Kidney glomerular epithelial cell (primary cell): ENCODE measurements at places on chromosomes 7 and 10.
A peak's percentile ranks its signal among the peaks of the same experiment; 100 is the strongest.

DNA sequence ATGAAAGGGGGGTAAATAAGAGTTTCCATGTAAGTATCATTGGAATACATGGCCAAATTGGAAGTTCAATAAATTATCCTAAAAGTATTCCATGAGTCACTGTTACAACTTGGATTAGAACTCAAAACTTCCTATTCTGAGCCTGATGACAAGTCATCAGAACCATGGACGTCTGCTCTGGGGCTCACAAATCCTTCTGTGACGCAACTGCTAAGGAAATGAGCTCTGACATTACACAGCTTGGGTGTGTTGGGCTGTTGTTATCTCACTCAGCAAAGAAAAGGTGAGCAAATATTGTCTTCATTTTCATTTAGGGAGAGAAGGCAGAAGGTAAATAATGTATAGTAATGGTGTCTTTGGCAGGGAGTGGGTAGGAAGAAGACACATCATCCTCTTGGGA lies 214.8 kb upstream of the ADO start:
- no peak for DNase-seq

- peak; percentile 46 for DNase-seq
Observed at GRCh38 chr10:93006435-93007039, 54.1 kb upstream of the CYP26C1 start.

GRCh38 chr7:151588982-151589381 lies 69.3 kb upstream of the RHEB start:
- DNase-seq, result no peak

GRCh38 chr10:132366006-132366405 lies 31.0 kb upstream of the PWWP2B start:
- DNase-seq, result no peak

- no peak for DNase-seq
Observed at GRCh38 chr7:50588937-50589336, 23.7 kb upstream of the DDC start.

GRCh38 chr10:88110355-88110754 lies 246.9 kb downstream of the PTEN start:
- peak; percentile 60 for DNase-seq

GRCh38 chr7:94562525-94562924 lies 52.9 kb downstream of the CASD1 start:
- no peak for DNase-seq

DNA sequence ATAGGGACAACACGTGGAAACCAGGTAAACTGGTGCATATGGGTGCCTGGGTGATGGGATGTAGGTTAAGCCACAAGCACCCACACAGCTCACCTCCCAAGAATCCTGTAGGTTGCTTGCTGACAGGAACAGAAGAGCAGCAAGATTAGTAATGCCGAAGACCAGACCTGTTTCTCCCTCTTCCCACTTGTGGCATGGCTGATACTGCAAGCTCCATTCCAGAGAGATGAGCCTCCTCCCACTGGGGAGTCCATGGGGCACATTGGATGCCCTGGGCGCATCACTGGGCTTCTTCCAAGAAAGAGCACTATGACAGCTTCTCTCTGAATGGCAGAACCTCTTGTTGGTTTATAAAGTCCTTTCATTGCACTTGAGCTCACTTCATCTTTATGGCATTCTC lies 44.4 kb upstream of the LOXL4 start:
- no peak for DNase-seq

DNA sequence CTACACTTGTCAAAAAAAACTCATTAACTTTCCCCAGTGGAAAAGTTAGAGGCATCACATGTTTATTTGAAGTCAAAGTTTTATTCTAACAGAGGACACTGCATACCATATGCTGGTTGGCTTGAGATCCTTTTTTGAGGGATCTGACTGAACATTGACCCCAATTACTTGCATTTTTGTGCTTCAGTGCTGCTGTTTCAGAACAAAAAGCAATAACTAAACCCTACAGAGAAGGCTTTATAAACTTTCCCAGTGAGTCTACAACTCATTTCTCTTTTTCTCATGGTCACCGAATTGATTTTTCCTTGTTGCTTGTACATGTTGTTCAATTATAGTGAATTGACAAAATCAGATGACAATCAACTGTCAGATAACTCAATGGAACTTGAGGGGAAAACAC lies 69.3 kb upstream of the PHYHIPL start:
- DNase-seq, result no peak

GRCh38 chr7:26714438-26714837 lies 150.0 kb downstream of the SKAP2 start:
- DNase-seq, result no peak

DNA sequence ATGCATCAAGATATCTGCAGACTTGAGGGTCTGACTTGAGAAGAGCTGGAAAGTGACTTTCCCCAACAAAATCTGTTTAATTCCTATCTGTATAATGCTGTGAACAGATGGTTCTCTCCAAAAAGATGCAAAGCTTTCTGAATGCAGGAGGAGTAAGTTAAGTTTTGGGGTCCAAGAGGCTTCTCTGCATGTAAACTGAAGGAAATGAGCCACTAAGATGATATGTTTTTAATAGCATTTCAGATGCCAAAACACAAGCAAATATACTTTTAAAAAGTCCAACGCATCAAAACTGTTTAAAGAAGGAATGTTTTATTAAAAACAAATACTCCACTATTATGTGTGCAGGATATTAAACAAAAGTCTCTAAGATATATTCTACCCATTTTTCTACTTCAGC lies 137.0 kb downstream of the STRA8 start:
- no peak for DNase-seq

GRCh38 chr7:128041203-128041602 lies 10.0 kb upstream of the LRRC4 start:
- DNase-seq, result peak; percentile 18

GRCh38 chr7:102407910-102408309 lies 11.7 kb downstream of the PRKRIP1 start:
- no peak for DNase-seq

- no peak for DNase-seq
Observed at GRCh38 chr10:62559481-62560200, 185.5 kb downstream of the ZNF365 start.

GRCh38 chr10:129690248-129691070 lies 223.4 kb downstream of the MGMT start:
- DNase-seq, result no peak
